T-helper 17 cell (primary cell): ENCODE measurements at places on chromosomes 4 and X.

GRCh38 chrX:150185766-150186165 lies 177.4 kb upstream of the MAMLD1 start:
- no peak for DNase-seq

- DNase-seq = no peak
Measured at GRCh38 chrX:111837197-111837596, 38.8 kb upstream of the TRPC5OS start.

DNA sequence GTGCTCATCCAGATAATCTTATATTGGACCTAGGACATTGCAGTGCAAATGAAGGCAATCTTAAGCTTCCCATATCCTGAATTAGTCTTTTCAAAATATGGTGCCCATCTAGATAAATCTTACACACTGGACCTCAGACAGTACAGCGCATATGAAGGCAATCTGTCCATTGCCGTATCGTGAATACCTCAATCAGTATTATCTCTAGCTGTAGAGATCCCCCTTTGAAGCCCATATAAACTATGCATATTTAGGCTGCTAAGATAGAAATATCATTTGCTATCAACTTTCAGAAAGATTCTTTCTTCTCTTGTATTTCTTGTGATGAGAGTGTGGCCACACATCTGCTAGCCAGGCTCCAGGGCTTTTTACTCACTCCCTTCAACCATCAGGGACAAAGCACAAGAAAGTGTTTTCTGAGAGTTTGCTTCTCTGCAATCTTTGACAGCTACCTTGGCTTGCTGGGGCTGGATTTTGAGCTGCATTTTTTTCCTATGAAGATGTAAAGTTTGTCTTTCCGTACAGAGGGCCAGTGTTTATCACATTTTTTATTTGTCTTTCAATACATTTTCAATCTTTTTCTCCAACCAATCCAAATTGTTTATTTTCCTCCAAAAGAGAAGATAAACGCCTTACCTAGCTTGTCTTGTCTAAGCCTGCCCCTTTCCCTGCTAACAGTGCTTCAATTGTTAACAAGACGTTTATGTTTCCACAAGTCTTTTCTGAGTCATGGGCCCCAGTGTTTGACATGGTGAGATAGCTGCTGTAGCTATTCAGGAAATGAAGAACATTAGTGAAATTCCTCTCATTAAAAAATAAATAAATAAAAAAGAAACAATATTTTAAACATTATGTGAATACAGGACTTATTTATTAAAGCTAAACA lies 57.6 kb upstream of the FAT1 start:
- DNase-seq = no peak

DNA sequence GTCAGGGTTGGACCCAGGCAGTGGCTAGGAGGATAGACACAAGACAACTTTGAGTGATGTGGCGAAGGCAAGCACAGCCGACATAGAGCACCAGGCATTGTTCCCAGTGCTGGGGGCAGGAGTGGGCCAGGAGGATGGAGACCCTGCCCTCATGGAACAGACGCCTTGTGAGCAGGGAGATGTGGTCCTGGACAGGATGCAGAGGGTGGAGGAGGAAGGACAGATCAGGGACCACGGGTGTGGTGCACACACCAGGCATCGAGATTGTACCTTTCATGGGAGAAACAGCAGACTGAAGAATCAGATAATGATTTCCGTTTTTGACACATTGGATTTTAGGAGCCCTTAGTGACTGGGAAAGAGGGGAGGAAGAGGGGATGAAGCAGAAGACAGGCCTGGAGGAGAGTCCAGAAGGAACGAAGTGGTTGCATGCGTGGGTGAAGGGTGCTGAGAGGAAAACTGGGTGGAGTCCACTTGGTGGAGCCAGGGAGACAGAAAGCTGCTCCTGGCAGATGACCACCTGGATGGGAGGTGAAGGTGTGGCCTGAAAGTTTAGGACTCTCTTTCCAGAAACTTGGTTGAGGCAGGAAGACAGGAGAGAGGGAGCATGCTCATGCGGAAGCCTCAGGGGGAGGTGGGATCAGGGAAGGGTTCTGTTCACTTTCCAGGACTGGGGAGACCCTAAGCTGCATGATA lies 27.9 kb upstream of the MAP3K15 start:
- DNase-seq = no peak

DNA sequence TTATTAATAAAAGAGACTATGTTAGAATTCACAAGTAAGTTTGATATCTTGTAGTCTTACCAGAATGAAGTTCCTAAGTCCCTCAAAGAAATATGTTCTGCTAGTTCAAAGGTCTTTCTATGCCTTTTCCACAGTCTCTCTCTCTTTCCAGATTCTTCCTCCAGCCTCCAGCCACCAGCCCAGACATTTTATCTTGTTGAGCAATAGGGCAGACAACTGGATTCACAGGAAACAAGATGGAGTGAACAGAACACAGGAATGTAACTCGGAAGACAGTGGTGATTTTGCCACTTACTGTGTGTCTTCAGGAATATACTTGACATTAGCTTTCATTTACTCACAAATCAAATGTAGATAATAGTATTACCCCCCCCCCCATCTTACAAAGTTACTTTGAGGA lies 17.1 kb upstream of the CPEB2 start:
- no peak for DNase-seq

GRCh38 chrX:33205321-33205720 lies 6.0 kb downstream of the DMD start:
- no peak for DNase-seq

DNA sequence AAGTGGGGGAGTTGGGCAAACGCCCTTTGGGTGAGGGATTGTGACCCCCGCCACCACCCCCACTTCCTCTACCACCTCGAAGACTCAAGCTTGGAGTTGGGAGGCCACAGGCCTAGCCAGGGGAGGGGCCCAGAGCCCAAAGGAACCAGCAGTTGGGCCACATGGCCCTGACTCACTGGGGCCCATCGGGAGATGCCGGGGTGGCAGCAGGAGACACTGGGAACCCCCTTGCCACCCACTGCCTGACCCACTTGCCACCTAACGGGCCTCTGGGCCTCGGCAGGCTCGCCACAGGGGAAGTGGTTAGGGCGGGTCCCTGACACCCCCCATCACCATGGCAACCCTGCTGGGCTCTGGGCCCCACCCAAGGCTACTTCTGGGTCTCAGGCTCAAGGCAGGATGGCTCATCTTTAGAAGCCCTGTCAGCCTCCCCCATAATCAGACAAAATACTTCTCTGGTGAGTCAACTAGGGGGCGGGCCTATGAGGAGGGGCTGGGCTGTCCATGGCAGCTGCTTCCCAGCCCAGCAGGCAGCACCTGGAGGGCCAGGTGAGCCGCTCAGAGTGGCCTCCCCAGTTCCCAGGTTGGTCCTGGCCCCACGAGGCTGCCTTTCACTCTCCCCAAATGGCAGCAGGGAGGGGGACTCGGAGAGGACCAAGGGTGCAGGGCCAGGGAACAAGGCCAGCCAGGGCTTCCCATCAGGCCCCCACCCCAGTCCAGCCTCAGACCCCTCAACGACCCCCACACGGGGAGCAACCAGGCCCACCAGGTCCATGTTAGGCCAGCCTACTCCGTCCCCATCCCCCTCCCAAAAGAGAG lies 5.6 kb downstream of the FLNA start:
- DNase-seq = peak; percentile 78

GRCh38 chr4:113358784-113359183 lies 309.3 kb downstream of the ANK2 start:
- no peak for DNase-seq

GRCh38 chrX:56764975-56765791 lies 36.1 kb downstream of the NBDY start:
- no peak for DNase-seq

DNA sequence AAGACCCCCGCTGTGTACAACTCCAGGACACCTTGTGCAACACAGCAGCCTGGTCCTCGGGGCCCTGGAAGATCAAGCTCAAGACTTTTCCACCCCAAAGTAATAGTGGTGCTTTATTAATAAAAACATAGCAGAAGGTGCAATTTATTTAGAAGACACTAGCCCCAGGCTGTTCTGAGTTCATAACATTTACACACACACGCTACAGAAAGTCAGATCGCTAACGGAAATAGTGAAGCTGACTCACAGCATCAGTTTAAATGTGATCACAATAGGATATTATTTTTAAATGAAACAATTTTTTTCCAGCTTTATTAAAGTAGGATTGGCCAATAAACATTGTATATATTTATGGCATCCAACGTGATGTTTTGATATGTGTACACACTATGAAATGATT lies 141.0 kb downstream of the STK32B start:
- no peak for DNase-seq

GRCh38 chrX:124507246-124507645 lies 160.9 kb downstream of the SH2D1A start:
- DNase-seq = no peak

- no peak for DNase-seq
Measured at GRCh38 chr4:112327965-112328733, 31.0 kb downstream of the ALPK1 start.

- peak; percentile 48 for DNase-seq
Measured at GRCh38 chr4:145938618-145939440, at the start of gene ZNF827. ZNF827 (minus strand) TSS chr4:145938823; CDS start chr4:145938407, 416 bp downstream.

DNA sequence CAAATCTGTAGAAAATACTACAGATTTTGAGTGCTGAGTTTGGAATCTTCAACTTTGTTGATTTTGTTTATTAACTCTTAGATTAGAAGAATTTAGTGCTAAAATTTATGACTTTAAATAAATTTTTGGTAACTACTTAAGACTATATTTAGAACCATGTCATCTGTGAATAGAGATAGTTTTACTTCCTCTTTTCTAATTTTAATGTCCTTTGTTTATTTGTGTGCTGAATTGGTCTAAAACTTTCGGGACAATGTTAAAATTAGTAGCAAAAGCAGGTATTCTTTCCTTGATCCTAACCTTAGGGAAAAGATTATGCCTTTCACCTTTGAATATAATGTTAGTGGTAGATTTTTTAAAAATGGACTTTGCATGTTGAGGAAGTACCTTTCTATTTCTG lies 119.7 kb upstream of the CXorf51A start:
- no peak for DNase-seq

DNA sequence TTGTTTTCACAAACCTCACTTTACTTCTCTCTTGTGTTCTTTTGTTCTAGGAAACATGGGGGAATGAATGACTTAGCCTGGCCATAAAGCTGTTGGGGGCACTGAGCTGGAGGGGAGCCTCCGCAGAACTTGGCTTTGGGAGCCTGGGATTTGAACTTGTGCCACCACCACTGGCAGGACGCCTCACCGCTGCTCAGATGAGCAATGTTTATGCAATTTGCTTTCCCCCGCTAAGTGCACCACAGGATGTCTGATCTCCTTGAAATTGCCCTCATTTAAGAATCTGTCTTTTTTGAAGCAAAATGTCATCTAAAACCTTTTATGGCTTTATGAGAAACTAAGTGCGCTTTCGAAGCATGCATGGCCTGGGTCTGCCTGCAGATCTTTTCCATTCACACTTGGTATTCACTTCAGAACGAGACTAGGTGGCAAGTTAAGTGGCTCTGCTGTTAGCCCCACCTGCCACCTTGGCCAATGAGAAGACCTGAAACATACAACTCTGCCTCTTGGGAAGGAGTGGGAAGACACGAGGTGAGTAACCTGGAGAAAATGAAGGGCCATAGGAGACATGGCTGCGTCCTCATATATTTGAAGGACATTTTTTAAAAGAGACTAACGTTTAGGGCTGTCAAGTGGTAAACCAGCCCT lies 119.3 kb downstream of the LDB2 start:
- DNase-seq = no peak

DNA sequence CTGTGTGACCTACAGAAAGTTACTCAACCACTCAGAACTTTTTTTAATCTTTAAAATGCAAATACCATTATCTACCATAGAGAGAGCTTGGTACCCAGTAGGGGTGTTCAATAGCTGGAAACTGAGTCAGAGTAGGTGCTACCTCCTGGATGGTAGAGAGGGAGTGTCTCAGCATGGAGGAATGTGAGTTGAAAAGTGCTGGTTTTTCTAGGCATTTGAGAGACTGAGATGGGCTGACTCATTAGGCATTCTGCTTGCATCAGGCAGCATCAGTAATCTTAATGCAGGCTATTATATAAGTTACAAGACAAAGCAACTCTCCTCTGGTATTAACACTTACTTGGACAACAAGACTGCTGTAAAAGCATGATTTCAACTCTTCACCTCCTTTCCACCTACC lies 70.9 kb upstream of the ARHGEF9 start:
- DNase-seq = no peak

DNA sequence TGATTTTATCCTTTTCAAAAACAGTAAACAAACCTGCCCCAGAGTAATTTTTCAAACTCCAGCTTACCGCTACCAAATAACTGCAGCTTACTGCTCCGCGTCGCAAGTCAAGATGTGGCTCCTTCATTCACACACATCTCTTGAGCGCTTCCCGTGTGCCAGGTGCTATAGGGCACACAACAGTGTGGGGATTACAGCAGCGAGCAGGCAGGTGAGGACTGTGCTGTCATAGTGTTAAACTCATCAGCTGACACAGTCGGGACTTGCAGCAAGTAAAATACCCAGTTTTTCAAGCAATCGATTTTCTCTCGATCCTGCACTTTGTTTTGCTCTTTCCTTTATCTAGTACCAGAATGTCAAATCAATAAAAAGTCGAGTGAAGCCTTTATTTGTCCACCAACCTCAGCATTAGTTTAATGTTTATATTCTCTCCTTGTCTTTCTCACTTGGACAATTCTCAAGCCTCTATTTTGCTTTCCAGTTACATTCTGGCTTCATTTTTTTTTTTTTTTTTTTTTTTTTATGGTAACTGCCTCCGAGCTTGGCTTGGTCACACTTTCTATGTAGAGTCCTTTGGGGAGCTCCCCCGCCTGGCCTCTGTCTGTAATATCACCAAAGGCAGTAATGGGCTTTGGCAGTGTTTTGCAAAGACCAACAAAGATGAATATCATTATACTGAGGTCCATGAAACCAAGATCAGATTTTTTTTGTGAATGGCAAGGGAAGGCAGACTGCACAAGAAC lies 8.3 kb upstream of the ASB5 start:
- DNase-seq = no peak

DNA sequence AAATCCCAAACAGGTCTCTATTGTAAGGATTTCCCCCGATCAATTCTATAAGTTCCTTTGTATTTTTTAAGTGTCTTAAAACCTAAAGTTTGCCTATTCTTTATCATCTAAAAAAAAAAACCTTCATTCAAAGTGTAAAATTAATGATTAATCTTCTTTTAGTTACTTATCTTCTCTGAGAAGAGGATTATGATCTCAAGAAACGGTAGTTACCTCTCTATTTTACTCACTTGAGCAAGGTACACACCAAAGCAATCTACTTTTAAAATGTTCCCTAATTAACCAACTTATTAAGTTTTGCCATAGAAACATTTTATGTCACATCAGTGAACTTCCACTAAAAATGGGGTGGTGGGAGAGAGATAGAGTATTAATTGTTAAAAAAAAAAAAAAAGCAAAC lies 15.2 kb upstream of the GALNT7 start:
- no peak for DNase-seq

DNA sequence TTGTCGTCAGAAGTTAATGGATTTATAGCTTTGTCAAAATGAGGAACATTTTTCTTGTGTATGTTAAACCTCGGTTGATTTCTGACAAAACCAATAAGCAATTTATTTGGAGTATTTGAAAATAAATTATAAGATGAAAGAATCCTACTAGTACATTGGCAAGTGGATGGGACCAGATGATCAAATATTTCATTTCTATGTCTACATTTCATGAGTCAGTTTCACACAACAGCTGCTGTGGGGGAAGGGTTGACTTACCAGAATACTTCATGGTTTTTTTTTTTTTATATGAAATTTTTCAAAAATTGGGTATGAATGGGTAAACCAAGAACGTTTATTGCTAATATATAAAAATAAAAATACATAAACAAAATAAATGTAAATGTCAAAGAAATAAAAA lies 39.4 kb downstream of the RAPGEF2 start:
- DNase-seq = no peak

- DNase-seq = no peak
Measured at GRCh38 chr4:120065974-120066516, 603 bp downstream of the MAD2L1 start.
